Fibroblast of upper back skin (primary cell): ENCODE measurements at places on chromosomes 7 and 10.

- DNase-seq, result peak; percentile 99
Observed at GRCh38 chr10:78255796-78256638, 222.4 kb downstream of the RPS24 start.

DNA sequence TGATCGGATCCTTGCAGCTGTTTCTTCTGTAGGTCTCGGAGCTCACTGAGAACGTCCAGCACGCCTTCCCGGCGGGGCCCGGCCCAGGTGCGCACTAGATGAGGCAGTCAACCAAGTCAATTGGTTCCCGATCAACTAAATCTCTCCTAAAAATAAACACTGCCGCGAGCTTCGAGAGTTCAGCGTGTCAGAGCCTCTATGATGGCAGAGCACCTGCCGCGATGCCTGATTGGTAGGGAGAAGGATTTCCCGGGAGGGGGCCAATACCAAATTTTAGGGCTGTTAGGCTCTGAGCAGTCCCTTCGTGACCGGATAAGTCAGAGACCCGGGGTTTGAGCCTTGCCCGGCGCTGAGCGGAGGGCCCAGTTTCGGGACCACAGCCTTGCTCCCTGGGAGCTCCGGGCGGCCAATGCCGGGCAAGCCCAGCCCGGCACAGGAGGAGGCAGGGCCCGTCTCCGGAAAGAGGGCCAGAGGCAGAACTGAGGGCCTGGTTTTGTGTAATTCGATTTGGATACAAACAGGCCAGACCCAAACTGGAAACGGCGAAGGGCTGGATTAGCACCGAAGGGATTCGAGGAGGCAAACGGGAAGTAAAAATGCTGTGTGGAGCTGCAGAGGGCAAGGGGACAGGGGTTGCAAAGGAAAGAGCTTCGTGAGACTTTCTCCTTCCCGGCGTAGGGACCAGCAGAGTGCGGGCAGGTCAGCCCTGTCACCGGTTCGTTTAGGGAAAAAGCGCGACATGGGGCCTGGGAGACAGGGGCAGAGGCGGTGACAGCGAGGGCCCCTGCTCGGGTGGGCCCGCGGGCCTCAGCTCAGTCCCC lies 569 bp downstream of the SLC26A5 start:
- no peak for DNase-seq

- peak; percentile 53 for DNase-seq
Observed at GRCh38 chr10:69786791-69787190, 14.9 kb upstream of the COL13A1 start.

- DNase-seq, result peak; percentile 65
Observed at GRCh38 chr7:47945261-47946015, 2.8 kb downstream of the PKD1L1 start.

DNA sequence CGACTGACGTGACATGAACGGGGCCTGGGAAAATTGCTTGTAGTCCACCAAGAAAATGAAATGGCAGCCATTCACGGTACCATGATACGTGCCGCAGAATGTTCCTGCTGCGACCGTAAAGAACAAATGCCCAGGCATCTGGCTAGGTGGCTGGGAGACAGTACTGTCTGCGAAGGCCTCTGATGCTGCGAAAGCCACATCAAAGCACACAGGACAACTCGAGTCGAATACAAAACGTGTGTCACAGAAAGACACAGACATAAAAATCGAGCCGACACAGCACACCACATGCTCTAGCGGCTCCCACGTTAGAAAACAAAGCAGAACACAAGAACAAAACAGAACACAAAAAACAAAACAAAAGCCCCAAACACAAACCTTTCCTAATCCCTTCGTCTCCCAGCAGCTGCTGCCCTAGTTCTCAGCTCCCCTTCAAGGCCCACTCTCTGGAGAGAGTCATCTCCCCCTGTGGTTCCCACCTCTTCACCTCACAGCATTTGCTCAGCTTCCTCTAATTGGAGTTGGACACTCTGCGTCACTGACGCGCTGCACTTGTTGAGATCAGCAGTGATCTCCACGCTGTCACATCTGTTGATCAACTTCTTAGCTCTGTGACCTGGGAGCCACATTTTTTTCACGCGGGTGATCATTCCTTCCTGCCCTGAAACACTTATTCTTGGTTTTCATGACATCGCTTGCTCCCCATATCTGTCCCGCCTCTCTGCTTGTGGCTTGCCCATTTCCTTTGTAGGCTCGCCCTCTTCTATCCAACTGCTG lies 112.2 kb downstream of the CLEC2L start:
- no peak for DNase-seq

GRCh38 chr10:117762819-117763172 lies 220.2 kb downstream of the EMX2 start:
- peak; percentile 88 for DNase-seq

- DNase-seq, result no peak
Observed at GRCh38 chr7:133191787-133192186, 61.1 kb upstream of the EXOC4 start.

DNA sequence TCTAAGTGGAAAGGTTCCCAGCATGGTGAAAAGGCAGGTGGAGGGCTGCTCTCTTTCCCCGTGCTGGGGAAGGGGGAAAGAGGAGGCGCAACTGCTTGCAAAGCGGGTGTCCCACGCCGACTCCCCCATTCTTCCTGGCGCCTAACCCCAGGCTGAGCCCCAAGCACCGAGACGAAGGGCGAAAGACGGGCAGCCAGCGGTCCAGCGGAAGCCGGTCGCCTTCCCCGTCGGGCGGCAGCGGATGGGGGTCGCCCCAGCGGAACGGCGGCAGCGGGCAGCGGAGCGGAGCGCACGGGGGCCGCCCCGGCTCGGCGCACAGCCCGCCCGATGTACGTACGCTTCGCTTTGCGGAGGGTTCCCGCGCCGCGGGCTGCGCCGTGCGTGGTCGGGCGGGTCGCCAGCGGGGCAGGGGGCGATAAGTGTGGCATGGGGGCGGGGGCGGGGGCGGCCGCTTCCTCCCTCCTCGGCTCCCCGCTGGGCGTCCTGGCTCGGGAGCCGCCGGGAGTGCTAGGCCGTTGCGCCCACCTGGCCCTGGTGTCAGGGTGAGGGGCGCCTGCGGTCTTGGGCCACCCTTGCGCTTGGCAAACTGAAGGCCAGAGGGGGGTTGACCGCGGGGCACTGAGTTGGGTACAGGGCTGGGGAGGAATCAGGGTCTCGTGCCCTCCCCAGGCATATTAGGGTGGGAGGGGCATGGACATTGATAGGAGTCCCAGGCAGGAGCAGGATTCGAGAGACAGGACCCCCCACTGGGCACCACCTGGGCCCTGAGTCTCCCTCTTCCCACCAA lies 35.2 kb upstream of the HSPB1 start:
- no peak for DNase-seq

- DNase-seq, result no peak
Observed at GRCh38 chr7:135109976-135110375, 37.9 kb upstream of the TMEM140 start.

- DNase-seq, result peak; percentile 65
Observed at GRCh38 chr10:17910125-17910789, 41.5 kb upstream of the SLC39A12 start.

DNA sequence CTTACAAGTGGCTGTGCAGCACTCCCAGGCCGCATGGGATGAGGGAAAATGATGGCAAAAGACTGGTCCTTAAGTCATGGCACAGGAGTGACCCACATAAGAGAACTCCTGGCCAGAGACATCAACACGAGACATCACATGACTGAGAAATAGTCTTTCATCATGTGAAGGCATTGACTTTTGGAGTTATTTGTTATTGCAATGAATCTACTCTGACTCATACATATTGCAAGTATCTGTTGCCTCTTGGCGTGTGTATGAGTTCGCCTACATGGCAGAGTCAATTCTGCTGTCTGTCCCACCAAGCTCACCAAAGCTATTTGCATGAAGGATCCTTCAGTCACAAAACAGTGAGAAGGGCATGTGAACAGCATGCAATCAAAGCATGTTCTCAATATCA lies 59.7 kb upstream of the HABP2 start:
- peak; percentile 52 for DNase-seq

GRCh38 chr7:67209256-67209655 lies 212.6 kb downstream of the TYW1 start:
- DNase-seq, result no peak

DNA sequence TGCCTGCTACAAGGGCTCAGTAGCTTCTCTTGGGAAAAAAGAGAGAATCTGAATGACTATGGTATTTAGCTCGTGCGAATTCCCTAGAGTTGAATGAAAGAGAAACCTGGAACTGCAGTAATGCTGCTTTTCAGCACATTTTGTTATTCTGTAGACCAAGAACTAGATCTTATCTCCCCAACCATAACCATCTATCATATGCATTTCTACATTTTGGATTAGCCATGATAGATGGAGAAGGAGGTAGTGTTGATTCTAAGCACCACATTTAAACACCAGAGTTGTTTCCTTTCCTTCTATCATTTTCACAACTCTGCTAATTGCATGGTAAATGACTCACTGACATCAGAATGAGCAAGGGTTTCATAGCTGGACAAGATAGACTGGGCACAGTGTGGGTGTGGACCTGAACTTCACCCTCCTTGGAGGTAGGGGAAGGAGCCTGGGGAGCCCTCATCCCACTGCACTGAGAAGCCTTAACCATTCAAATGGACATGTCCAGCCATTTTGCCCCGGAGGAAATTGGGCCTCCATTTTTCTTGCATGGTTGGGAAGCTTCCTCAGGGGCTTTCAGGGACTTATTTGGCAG lies 55.3 kb upstream of the BMPER start:
- DNase-seq, result peak; percentile 40

GRCh38 chr10:30701451-30702173 lies 72.1 kb upstream of the LYZL2 start:
- peak; percentile 59 for DNase-seq

- DNase-seq, result no peak
Observed at GRCh38 chr7:80818181-80818580, 100.7 kb downstream of the SEMA3C start.

DNA sequence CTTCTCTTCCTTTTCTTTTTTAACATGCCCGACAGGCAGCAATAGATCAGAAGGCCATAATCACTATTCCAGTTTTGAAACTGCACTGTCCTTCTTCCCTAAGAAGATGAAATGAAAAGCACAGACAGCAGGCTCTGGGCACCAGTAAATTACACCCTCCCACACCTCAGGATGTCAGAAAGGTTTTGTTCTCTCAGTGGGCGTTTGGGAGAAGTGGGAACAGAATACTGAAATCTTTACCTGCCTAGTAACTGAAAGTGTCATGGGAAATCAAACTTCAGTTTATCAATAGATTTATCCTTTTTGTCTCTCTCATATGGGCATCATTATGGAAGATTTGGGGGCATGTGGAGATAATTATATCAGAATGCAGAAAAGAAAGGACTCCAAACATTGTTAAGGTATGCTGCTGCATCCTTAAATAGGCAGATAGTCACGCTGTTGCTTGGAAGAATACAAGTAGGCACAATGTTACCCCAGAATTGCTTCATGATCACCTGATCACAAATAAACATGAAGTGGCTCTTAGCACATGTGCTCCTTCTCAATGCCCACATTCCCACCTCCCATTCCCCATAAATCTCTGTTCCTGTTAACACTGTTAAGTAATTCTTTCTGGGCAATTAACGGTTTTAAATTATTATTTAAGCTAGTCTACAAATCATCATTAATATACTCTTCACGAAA lies 113.3 kb downstream of the DOCK4 start:
- DNase-seq, result no peak

GRCh38 chr7:1964913-1965578 lies 267.7 kb downstream of the MAD1L1 start:
- DNase-seq, result no peak

DNA sequence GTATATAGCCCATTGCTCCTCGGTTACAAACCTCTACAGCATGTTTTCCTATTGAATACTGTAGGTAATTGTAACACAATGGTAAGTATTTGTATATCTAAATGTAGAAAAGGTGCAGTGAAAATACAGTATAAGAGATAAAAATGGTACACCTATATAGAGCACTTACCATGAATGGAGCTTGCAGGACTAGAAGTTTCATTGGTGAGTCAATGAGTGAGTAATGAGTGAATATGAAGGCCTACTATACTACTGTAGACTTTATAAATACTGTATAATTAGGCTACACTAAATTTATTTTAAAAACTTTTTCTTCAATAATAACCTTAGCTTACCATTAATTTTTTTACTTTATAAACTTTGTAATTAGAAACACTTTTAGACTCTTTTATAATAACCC lies 239.7 kb downstream of the CDK14 start:
- DNase-seq, result no peak

- peak; percentile 91 for DNase-seq
Observed at GRCh38 chr10:87750001-87750671, 67.9 kb downstream of the ATAD1 start.

DNA sequence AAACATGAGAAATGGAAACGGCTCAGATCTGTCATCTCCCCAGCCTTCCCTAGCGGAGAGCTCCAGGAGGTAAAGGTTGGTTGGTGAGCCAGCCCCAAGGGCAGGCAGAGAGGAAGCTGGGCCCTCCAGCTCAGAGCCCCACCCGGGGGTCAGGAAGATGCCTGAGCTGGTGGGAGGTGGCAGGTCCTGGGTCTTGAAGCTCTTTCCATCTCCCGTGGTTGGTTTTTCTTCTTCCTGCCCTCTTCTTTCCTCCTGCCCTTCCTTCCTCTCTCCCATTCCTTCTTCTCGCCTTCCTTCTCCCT lies 384.2 kb upstream of the FOXK1 start:
- DNase-seq, result no peak

DNA sequence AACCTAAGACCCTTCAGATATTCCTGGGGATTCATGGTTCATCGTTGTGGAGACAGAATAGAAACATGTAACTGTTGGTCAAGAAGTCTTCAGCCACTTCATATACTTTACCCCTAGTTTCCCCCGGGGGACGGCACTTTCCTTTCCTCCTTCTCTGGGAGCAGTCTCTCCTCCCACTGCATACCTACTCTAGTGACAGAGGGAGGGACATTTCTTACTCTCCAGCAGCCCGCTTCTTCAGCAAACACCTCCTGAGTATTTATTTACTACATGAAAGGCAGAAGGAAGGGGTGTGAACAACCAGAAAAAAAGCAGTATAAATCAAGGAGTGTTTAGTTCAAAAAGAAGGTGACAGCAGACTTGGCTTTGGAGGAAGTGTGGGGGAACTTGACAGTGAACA lies 69.0 kb downstream of the LHFPL3 start:
- DNase-seq, result no peak

DNA sequence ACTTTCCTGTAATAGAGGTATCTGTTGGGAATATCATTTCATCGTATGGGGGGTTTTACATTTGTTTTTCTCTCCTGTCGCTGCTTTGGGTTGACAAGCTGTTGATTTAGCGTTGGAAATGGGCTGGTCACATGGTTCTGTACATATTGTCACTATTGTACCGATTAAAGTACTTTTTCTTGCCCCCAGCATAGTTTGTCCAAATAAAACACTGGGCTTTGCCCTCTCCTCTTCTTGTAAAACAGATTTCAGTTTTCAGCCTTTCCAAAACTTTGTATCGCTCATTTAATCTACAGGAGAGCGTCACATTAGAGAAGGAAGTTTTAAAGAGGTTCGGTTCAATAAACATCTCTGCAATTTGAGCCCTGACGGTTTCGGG lies 4.0 kb downstream of the BMI1 start:
- no peak for DNase-seq

GRCh38 chr10:129961157-129961701 lies 2.8 kb downstream of the EBF3 start:
- DNase-seq, result no peak
